ENCODE measurements at places on chromosomes 6 and 20.

GRCh38 chr6:161064915-161065314 lies 73.3 kb downstream of the MAP3K4 start:
- no peak for DNase-seq

GRCh38 chr20:32742322-32743236 lies 688 bp downstream of the COMMD7 start:
- no peak for DNase-seq

GRCh38 chr20:2612073-2612472 lies 40.4 kb upstream of the NOP56 start:
- DNase-seq: no peak

GRCh38 chr6:166693880-166694279 lies 66.8 kb upstream of the RPS6KA2 start:
- DNase-seq: no peak

DNA sequence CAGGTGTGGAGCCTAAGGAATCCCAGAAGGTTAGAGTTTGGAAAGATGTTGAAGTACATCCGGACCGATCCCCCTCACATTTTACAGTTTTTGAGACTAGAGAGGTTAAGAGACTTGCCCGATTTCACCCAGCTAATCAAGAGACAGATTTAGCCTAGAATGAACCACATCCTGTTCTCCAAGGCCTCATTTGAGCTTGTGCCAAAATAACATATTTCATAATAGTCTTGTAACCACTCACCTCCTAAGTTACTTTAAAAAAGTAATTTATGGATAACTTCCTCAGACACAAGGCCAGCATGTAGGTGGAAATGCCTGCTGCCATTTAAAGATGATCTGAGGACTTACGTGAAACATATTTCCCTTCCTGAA lies 39.8 kb upstream of the ARHGAP18 start:
- DNase-seq: peak; percentile 51

GRCh38 chr6:135128268-135128914 lies 52.7 kb upstream of the MYB start:
- no peak for DNase-seq

DNA sequence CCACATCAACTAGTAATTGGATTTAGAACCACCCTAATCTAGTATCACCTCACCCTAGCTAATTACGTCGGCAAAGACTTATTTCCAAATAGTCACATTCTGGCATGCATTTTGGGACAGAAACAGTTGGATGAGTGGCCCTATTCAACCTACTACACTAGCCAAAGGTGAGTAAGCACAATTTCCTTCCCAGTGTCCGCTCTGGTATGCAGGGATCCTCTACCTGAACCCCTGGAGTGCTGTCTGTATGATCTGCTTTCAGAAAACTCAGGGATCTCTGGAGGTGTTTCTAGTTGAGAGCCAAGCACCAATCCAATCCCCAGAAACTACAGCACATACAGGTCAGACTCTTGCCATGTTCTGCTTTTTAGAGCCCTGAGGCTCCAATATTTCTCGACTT lies 717.4 kb upstream of the MANEA start:
- no peak for DNase-seq

DNA sequence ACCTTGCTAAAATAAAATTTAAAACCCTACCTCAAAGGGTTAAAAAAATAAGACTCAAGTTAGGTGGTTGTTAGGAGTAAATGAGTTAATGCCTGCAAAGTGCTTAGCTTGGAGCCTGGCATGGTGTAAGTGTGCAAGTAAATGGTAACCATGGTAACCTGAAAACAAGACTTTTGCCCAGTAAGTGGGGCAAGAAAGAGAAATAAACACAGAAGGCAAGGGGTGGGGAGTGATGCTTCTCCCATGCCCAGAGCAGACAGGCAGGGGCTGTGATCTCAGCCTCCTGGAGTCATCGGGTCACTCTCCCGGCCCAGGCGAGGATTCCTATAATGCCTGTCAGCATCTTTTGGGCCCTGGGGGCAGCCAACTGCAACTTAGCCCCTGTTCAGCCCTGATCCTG lies 59.2 kb upstream of the SLC32A1 start:
- no peak for DNase-seq

DNA sequence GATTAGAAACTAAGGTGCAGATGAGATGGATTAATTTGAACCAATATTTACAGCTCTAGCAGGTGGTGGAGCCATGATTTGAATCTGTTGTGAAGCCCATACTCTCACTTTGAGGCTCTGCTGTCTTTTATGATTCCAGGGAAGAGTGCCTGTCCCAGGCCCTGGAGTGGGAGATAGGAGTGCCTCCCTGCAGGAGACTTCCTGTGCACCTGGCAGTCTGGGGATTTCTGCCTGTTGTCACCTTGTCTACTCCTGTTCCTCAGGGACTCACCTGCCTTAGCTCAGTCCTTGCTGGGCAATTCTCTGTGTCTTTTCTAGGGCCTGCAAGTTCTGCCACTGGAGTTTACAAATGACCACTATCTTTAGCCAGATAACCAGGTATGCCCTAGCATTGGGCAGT lies 46.3 kb downstream of the SCAND1 start:
- no peak for DNase-seq

DNA sequence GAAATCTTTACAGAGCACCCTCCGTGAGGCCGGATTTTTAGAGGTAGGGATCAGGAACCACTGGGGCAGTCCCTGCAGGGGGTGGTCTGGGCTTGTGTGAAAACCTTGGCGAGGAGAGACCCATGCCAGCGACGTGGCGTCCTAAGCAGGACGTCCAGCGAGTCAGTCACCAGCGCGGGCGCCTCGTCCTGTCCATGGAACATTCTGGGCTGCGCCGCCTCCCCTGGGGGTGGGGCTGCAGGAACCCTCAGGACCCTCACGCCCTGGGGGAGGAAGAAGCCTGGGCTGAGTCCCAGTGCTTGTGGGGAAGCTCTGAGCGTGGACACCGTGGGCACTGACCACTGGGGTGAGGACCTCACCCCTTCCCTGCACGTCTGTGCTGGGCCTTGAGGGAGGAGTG lies 25.7 kb upstream of the DACT2 start:
- no peak for DNase-seq

GRCh38 chr6:136226027-136226673 lies 24.0 kb downstream of the MTFR2 start:
- no peak for DNase-seq

DNA sequence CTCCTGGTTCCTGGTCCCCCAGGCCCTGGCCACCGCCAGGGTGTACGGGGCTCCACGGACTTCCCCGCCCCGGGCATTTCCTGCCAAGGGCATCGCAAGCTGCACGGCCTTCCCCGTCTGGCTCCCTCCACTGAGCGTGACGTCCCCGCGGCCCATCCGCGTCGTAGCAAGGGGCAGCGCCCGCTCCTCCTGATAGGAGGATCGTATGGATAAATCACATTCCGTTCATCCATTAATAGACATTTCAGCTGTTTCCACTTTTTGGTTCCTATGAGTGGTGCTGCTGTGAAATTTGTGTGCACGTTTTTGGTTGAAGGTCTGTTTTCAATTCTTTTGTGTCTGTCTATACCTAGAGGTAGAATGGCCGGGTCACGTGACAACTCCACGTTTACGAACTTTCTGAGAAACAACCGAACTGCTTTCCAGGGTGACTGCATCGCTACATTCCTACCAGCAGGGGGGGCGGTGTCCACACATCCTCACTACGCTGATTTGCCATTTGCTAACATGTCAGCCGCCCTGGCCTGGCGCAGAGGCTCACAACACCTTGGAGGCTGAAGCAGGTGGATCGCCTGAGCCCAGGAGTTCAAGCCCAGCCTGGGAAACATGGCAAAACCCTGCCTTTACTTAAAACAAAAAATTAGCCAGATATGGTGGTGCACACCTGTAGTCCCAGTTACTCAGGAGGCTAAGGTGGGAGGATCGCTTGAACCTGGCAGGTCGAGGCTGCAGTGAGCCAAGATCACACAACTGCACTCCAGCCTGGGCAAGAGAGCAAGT lies 37.7 kb downstream of the KCNQ2 start:
- DNase-seq: no peak
